ENCODE measurements at places on chromosomes 5 and 9.
A peak's percentile ranks its signal among the peaks of the same experiment; 100 is the strongest.

DNA sequence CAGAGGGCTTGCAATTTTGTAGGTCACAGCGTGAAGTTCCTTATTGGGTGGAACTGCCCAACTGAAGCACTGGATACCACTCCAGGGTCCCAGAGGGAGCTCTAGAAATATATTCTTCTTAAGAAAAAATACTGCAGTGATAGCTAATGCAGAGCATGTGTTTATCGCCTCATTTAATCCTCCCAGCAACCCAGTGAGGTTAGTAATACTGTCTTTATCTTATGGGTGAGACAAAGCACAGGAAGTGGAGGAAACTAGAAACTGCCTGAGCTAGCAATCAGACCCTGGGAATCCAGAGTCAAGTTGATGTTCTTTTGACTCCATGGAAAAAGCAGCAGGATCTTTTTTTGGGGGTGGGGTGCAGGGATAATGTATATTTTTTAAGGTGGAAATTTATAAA, 153.3 kb downstream of the PJA2 start:
- no peak for DNase-seq

DNA sequence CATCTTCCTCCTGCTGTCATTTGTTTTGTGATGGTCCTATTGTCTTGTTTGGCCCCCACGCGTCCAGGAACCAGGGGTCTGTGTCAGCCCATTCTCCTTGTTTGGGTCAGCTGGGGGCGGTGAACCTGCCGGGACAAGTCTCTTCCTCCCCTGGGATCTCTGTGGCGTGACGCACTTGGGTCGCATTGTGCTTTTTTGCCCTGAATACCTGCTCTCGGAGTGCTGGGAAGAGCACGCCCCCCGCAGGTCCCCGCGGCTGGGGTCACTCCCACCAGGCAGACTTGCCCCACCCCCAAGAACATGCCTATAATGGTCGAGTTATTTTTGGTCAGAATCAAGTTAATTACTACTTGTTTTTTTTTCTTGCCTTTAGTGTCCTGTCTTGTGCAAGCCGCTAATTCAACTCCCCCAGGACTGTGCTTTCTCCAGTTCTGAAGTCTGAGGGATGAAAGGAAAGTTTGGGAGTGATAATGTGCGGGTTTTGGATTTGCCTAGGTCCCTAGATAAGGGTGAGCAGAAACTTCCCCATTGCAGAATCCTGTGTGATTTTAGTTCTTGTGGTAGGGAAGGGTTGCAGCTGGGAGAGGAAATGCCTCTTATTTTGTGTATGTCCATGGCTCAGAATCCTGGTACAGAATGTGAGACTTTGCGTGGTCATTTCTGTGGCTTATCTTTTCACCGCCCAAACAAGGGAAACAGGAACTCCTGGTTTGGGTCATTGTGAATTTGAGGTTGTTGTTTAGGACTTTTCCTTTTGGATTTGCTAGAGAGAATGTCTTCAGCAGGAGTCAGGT, 789 bp downstream of the ACER2 start:
- DNase-seq = peak; percentile 13

DNA sequence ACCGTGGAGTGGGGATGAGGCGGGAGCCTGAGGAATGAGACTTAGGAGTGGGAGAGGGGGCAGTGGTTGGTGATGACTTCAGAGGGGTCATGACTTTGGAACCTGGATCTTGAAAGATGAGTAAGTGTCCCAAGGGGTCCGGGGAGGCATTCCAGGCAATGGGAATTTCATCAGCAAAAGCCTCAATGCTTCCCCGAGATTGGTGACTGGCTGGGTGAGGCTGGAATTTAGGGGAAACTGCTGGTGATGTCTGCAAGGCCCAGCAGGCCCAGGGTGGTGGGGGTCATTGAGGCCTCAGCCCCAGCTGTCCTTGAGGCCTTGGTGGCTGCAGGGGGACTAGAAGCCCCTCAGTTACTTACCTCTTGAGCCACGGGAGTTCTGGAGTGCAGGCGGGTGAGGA, 7.5 kb downstream of the NDST1 start:
- no peak for DNase-seq

GRCh38 chr5:89280103-89281037, 397.4 kb upstream of the MEF2C start:
- DNase-seq = peak; percentile 14

GRCh38 chr9:33248606-33249005, 8.6 kb downstream of the SPINK4 start:
- no peak for DNase-seq

GRCh38 chr5:67066815-67067214, 129.8 kb downstream of the CD180 start:
- no peak for DNase-seq

- no peak for DNase-seq
Measured at GRCh38 chr9:133708246-133709014, 29.7 kb downstream of the SARDH start.

DNA sequence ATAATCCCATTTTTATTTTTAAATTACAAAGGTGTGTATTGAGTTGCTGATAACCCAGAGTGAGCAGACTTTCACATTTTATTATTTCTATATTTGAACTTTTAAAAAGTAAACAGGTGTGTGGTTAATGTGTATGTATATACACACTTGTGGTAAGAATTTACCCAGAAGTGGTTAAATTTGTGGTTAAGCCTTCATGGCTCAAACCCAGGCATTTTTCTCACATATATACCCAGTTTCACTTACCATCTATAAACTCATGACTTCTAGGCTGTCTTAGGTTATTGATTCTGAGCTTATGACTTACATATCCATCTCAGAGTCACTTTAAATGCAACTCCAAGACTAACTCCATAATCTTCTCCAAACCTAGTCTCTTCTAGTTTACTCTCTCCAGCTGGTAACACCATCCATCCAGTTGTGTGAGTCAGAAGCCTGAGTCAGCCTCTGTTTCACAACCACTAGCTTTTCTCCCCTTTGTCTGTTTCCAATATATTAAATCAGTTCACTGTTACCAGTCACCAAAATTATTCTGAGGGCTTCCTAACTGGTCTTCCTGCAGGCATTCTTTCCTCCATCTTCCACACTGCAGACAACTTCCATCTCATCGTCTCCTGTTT, 20.2 kb downstream of the ZBED3 start:
- DNase-seq = no peak

DNA sequence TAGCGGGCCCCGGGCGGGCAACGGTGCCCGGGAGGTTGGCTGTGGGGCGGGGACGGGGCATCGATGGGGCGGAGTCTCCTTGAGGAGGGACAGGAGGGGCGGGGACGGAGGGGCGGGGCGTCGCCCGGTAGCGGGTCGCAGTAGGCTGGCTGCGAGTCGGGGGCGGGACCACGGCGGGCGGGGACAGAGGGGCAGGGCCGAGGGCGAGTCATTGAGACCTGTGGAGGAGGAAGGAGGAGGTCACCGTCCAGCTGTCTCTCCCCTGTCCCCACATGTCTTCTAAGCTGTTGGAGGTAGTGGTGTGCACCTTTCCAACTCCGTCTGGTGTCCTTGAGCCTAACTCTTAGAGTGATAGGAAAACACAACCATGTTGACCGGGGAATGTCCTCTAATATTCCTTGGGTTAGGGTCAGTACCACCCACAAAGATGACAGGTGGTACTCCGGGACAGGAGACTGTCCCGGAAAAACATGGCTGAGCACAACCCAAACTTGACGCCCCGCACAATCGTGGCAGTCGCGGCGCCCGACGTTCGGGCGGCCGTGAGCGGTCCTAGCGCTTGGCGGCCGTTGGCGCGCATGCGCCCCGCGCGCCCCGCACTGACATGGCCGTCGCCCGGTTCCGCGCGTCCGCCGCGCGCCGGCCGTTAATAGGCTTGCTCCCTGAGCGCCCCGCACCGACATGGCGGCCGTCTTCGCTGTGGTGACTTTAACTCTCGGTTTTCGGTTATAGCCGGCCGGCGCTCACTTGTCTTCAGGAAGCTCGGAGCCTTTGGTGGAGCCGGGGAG, at the start of the genes CRAT and PTPA:
Gene CRAT (minus strand): TSS at position 54 of the 788 bp plus-strand sequence. CDS start 284 bp downstream, outside the sequence.
Gene PTPA (plus strand): TSS at position 676 of the 788 bp plus-strand sequence. CDS start 186 bp downstream, outside the sequence.
- peak; percentile 91 for DNase-seq

DNA sequence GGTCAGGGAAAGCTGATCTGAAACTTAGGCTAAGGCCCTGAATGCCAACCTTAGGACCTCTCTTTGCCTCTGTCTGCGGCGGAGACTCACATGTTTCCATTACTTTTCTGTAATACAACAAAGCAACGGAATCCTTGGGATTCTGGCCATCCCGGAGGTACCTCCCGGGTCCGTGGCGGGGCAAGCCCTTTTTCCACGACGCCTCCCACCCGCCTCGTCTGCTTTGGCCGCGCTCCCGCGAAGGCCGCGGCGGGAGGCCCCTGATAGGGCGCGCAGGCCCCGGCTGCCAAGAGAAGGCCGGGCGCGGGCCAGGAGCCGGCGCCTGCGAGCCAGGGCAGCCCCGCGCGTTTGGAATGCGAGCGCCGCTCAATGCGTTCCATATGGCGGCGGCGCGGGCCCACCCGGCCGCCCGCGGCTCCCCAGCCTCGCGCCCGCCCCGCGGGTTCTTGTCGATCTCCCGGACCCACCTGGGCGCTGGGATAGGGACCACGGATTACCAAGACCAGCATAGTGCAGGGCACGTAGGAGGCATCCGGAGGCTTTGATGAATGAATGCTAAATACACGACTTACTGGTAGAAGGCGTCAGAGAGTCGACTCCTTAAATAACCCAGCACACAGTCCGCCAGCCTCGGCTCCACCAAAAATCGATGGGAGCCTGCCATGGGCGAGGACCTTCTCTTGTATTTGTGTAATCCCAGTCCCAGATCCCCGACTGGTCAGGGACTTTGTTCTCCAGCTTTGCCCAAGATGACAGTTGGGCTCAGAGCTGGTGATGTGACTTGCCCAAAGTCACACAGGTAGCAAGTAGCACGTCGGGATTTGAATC, 17.5 kb upstream of the PHF19 start:
- DNase-seq = no peak

DNA sequence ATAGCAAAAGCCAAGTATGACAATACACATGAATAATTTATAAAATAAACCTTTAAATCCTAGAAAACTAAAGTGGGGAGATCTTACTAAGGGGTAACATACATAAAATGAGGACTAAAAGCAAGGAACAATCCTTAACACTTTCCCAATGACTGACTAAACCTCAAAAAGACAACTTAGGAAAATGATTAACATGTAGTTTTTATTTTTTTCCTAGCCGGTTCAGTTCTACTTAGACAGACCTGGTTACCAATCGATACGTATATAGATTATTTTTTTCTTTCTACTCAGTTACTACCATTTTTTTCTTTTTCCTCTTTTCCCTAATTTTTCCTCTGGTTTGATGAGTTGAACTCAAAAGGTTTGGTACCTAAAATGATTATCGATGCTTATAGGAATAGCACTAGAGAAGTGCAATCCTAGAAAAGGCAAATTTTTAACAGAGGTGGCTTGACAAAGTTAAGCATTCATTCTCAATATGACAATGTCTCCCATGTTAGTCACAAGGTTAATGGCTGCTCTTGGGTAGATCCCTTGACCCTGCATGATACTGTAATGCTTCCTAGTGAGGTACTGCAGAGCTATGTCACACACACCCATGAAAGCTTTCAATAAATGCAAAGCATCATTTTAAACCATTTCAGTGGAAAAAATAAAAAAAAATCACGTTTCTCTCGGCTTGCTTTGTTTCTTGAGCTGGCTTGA, 41.5 kb downstream of the FBXO4 start:
- no peak for DNase-seq

DNA sequence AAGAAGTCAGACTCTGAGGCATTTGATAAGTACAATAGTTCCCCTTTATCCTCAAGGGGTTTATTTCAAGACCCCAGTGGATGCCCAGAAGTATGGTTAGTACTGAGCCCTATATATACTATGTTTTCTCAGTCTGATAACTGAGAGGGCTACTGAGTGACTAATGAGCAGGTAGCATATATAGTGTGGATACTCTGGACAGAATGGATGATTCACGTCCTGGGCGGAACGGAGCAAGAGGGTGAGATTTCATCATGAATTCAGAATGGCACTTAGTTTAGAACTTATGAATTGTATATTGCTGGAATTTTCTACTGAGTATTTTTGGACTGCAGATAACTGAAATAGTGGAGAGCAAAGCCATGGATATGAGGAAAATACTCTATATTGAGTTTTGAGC, 457.6 kb downstream of the PLK2 start:
- DNase-seq = no peak

DNA sequence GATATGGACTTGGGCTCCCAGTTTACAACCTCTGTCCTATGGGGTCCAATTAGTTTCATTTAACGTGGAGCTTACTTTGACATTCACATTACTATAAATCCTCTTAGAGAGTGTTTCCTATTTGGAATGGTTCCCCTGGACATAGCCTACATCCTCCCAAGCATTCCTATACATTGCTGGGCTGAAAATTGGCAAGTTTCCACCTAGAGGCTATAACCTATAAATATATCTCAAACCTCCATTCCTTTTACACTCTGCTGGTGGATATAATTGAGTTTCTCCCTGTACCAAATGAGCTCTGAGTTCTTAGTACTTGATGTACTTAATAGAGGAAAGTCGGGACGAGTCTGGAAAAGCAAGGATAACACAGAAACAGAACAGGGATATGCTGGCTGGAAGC, 172.8 kb downstream of the ASTN2 start:
- no peak for DNase-seq

DNA sequence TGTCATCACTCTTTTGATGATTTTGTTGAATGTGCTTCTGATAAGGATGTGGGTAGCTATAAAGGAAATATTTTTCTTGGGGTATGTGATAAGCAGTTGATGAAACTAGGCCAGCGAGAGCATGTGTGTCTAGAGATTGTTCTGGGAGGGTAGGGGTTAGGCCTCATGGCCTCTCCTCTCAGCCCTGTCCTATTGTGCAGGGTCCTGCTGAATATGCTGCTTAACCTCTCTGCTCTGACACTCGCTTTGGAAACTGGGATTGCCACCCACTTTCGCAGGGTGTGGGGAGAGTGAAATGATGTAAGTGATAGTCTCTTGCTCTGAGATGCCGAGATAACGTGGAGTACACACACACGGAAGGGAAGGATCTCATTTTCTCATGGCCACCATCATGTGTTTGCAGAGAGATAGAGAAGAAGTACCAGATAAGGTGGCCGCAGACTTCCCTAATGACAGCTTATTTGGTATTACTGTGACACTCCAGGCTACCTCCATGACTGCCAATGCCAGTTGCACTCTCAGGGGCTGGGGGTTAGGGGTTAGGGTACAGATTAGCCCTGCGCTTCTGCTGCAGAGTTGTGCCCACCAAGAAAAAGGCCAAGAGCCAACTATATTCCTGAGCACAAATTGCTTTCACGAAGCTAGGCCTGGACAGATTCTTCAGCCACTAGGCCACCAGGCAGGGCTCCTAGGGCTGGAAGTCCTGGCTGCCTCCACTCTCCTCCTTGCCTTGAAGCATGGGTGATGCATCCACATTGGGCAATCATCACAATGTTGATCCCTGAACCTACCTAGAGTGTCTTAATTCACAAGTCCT, 25.2 kb upstream of the TNFAIP8 start:
- DNase-seq = peak; percentile 99

- no peak for DNase-seq
Measured at GRCh38 chr5:116130471-116130870, 45.6 kb downstream of the COMMD10 start.

DNA sequence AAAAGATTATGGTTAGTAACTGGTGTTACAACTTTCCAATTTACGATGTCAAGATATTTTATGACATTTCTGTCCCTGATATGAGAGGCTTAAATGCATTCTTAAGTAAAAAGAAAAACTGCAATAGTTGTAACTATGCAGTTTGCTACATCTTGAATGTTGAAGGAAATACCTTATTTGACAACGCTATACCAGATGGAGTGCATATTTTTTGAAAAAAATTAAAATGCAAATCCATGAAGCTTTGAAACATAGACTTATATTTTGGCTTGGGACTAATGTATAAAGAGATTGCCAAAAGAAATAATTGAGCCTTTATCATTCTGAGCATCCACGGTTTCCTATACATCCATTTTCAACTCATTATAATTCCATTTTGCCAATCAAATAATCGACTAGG, 579.4 kb downstream of the TAF11L14 start:
- no peak for DNase-seq

- DNase-seq = no peak
Measured at GRCh38 chr9:92917176-92917800, 30.0 kb upstream of the FGD3 start.

- DNase-seq = no peak
Measured at GRCh38 chr9:115006660-115007059, 76.3 kb upstream of the TNFSF8 start.

All from hematopoietic multipotent progenitor cell treated with erythropoietin and hydrocortisone succinate and interleukin-3 and kit ligand, for 8 days (in vitro differentiated cells).